Sigmoid colon (tissue), 7 donors: ENCODE measurements at places on chromosomes 12 and 14. TPM values are rescaled to one million over a fixed set of nuclear protein-coding genes. Genes with fewer than 3 reads are reported as not detected.

- no peak overlapping the region for H3K27ac ChIP-seq
- no peaks in the 10 kb centered on the region for H3K27me3 ChIP-seq
- no peak overlapping the region for H3K4me3 ChIP-seq
Measured at GRCh38 chr14:77436042-77436441, 12.7 kb upstream of the NOXRED1 start.

GRCh38 chr12:120835657-120836056 is 68.5 kb downstream of the SPPL3 start:
- H3K27ac ChIP-seq, result no peak overlapping the region
- H3K4me3 ChIP-seq, result no peak overlapping the region
- H3K27me3 ChIP-seq, result no peaks in the 10 kb centered on the region
- H3K36me3 ChIP-seq, result no peaks in the 10 kb centered on the region

DNA sequence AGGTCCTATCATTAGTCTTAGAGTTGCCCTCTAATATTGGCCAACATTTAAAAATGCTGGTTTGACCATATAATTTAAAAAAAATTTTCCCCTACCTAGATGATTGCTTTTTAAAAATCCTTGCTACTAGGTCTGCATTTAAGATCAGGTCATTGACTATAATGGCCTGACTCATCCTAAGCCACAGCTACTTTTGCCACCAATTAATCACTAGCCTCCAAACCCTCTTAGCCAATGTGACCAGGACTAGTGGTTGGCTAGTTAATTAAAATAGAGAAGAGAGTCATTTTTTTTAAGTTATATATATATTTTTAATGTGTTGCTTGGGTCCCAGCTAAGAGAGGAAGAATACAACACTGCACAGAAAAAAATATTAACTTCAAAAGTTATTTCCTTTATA is 57.5 kb downstream of the SOS2 start:
- H3K27ac ChIP-seq, result no peak overlapping the region
- no peak overlapping the region for H3K4me3 ChIP-seq
- H3K36me3 ChIP-seq, result peaks cover 6% of the 10 kb centered on the region
- H3K4me1 ChIP-seq, result no peaks in the 10 kb centered on the region
- no peak for DNase-seq

GRCh38 chr12:53255996-53256395 is 12.1 kb upstream of the ESPL1 start:
- peaks cover 8% of the 10 kb centered on the region for H3K36me3 ChIP-seq
- H3K27ac ChIP-seq, result no peak overlapping the region
- DNase-seq, result no peak
- H3K4me3 ChIP-seq, result no peak overlapping the region
- H3K4me1 ChIP-seq, result peaks cover 17% of the 10 kb centered on the region

DNA sequence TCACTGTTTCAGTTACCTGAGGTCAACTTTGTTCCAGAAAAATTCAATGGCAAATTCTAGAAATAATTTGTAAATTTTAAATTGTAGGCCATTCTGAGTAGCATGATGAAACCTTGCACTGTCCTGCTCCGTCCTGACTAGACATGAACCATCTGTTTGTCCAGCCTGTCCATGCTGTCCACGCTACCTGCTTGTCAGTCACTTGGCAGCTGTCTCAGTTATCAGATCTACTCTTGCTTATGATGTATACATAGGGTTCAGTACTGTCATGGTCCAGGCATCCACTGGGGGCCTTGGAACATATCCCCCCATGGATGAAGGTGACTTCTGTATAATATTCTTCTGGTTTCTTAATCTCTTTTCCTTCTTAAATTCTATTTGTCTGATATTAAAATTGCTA is 14.1 kb upstream of the EVL start:
- no peak overlapping the region for H3K27ac ChIP-seq
- H3K36me3 ChIP-seq, result no peaks in the 10 kb centered on the region

DNA sequence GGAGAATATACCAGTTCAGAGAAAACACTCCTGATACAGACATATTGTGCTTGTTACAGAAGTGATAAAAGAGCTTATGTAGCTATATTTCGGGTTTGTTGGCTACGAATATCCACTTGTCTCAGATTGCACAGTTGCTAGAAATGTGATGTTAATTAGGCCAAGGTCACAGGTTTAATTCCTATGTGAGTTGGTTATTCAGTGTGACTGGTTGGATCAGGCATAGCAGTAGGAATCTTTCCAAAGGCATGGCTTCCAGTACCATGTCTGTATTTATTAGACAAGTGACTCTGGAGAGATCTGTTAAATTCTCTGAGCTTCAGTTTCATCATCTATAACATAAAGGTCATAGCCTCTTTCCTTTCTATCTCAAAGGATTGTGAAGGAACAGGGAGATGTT is 152.7 kb upstream of the KITLG start:
- no peak overlapping the region for H3K4me3 ChIP-seq
- no peaks in the 10 kb centered on the region for H3K4me1 ChIP-seq
- H3K27ac ChIP-seq, result no peak overlapping the region
- H3K27me3 ChIP-seq, result no peaks in the 10 kb centered on the region
- DNase-seq, result no peak

- no peak overlapping the region for H3K27ac ChIP-seq
- H3K36me3 ChIP-seq, result no peaks in the 10 kb centered on the region
- H3K27me3 ChIP-seq, result no peaks in the 10 kb centered on the region
Measured at GRCh38 chr12:65368055-65368454, 89.6 kb downstream of the MSRB3 start.

DNA sequence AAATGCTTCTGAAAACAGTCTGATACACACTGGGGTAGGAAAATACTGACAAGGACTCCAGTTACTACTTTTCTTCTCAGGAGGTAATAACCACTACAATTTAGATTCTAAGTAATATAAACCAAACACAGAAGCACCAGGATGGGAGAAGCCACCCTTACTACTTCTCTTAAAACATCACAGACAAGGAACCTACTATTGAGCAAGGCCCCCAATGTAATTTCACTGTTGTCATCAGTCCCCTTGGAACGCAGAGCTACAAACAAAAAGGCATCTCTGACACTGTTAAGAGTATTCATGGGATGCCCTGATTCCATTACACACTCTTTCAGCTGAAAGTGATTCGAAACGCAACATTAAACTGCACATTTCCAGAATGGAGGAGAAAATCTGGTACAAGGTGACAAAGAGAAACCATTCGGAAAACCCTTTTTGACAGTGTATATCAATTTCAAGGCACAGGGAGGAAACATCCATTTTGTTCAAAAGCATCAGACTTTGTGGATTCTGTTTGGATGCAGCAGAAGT is 185.9 kb downstream of the PPM1H start:
- DNase-seq, result no peak
- no peaks in the 10 kb centered on the region for H3K36me3 ChIP-seq
- H3K4me1 ChIP-seq, result no peaks in the 10 kb centered on the region
- H3K4me3 ChIP-seq, result no peak overlapping the region
- no peak overlapping the region for H3K27ac ChIP-seq

DNA sequence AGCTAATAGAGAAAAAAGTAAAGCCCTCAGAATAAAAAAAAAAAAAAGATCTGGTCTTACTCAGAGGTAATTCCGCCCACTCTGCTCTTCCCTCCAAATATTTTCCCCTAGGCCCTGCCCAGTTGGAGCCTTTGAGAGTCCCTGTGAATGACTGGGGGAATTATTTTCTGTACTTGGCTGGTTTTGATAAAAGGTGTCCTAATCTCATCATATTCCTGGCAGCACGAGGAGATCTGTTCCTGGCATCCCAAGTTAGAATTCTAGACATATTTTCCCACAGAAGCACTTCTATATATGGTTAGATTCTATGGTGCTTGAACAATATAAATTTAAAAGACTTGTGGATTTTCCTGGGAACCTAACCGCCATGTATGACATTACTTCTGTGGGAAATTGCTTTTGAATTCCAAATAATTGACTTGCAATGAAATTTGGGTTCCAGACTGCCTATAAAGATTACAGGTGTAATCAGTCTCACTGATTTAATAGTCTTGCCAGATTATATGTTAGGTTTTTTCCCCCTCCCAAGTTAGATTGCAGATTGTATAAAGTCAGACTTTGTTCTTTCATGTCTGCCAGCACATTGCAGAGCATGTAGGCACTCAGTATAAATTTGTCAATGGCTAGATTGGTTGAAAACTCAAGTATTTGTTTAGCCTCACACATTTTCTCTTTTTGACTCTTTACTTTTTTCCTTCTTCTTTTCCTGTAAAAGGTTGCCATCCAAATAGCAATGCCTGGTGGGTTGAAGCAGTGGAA is 12.3 kb downstream of the GPX2 start:
- H3K27me3 ChIP-seq, result no peaks in the 10 kb centered on the region
- H3K27ac ChIP-seq, result peak overlapping the region; percentile 47

GRCh38 chr12:57454213-57454565 is 918 bp upstream of the INHBE start:
- H3K36me3 ChIP-seq, result no peaks in the 10 kb centered on the region
- H3K27me3 ChIP-seq, result no peaks in the 10 kb centered on the region
- no peaks in the 10 kb centered on the region for H3K4me1 ChIP-seq
- DNase-seq, result no peak
- no peak overlapping the region for H3K4me3 ChIP-seq

- DNase-seq, result no peak
- no peak overlapping the region for H3K4me3 ChIP-seq
- peaks cover 95% of the 10 kb centered on the region for H3K36me3 ChIP-seq
- no peaks in the 10 kb centered on the region for H3K4me1 ChIP-seq
- H3K27ac ChIP-seq, result no peak overlapping the region
- no peaks in the 10 kb centered on the region for H3K27me3 ChIP-seq
Measured at GRCh38 chr14:96309133-96309895, 53.3 kb downstream of the BDKRB1 start.

DNA sequence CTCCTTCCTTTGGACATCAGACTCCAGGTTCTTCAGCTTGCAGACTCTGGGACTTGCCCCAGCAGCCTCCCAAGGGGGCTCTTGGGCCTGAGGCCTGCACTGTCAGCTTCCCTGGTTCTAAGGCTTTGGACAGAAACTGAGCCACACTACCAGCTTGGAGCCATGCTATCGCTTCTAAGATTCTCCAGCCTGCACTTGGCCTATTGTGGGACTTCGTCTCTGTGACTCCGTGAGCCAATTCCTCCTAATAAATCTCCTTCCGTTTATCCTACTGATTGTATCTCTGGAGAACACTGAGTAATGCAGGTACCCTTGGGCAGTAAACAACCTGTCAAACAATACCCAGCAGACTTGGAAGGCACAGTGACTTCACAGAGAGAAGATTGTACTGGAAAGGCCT is 24.9 kb upstream of the RHOJ start:
- no peaks in the 10 kb centered on the region for H3K4me1 ChIP-seq
- H3K27me3 ChIP-seq, result no peaks in the 10 kb centered on the region
- H3K27ac ChIP-seq, result peak overlapping the region; percentile 28
- H3K36me3 ChIP-seq, result no peaks in the 10 kb centered on the region
- no peak overlapping the region for H3K4me3 ChIP-seq
- no peak for DNase-seq

- DNase-seq, result no peak
- H3K27me3 ChIP-seq, result no peaks in the 10 kb centered on the region
- no peak overlapping the region for H3K4me3 ChIP-seq
- no peak overlapping the region for H3K27ac ChIP-seq
- no peaks in the 10 kb centered on the region for H3K4me1 ChIP-seq
Measured at GRCh38 chr12:29032446-29032845, 116.6 kb upstream of the FAR2 start.

GRCh38 chr14:65177551-65177950 is 75.2 kb upstream of the MAX start:
- DNase-seq, result no peak
- H3K27me3 ChIP-seq, result no peaks in the 10 kb centered on the region
- H3K4me3 ChIP-seq, result no peak overlapping the region
- H3K4me1 ChIP-seq, result peaks cover 4% of the 10 kb centered on the region
- H3K36me3 ChIP-seq, result no peaks in the 10 kb centered on the region

Gene WNT5B
- 32.4 TPM for total RNA-seq

Gene ADCY6
- total RNA-seq, result 16.4 TPM

Gene ANKS1B
- total RNA-seq, result 32.4 TPM

Gene OR9K2
- not detected for total RNA-seq

Gene ALDH1L2
- total RNA-seq, result 4.6 TPM

Gene IL23A
- not detected for total RNA-seq

Gene DAO
- not detected for total RNA-seq

Gene GDF3
- total RNA-seq, result not detected

Gene CRIP1
- 4.9 TPM for total RNA-seq
